KBM-7 (cell line): ENCODE measurements at places on chromosomes 7 and 10.

DNA sequence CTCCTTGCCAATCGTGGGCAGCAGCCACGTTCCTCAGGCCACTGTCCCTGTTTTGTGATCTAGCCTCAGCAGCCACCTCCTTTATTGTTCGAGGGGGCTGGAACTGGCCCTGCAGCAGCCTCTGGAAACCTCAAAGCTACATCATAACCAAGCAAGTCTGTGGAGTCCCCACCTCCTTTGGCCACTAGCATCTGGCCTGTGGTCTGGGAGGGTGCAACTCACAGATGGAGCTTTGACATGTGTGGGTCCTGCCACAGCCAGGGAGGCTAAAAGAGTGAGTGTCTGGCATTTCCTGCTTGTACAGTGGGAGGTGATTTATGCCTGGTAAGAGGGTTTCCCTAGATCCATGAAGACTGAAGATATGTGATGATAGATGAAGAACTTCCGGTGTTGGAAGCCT lies 32.3 kb upstream of the NUB1 start:
- DNase-seq: peak; percentile 43

DNA sequence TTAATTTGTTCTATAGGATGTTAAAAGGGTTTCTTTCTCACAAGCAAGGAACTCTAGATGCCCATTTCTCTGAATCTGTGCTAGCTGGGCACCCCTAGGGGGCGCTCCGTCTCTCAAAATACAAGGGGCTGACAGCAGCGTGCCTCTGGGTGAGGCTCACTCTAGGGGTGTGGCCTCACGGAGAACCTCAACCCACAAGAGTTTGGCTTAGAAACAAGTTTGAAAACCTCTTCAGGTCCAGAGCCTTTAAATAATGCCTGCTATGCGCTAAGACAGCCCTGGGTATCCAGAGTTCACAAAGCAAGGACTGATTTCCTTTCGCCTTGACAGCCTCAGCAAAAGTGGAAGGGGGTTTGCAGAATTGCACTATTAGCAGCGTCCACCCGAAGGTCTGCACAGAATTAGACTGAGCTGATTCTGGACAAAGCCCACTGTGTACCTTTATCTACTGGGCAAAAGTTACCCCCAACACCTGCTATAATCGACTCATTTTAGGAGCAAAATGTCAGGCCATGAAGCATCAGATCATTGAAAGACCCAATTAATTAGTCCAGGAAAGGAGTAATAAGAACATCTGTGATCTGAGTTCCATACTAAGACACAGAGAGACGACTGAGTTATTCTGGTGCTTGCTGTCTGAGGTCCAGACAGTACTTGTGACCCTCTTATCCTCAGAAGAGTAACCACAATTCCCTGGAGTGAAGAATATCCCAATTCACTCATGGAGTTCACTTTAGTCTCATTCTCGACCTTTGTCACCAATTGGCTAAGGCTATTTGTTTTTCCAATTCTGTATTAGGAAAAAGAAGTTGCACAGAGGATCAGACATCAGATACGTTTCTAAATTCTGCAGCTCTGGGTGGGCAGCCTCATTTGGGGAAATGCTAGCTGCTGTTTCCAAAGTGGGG lies 574 bp upstream of the CPED1 start:
- peak; percentile 82 for DNase-seq

DNA sequence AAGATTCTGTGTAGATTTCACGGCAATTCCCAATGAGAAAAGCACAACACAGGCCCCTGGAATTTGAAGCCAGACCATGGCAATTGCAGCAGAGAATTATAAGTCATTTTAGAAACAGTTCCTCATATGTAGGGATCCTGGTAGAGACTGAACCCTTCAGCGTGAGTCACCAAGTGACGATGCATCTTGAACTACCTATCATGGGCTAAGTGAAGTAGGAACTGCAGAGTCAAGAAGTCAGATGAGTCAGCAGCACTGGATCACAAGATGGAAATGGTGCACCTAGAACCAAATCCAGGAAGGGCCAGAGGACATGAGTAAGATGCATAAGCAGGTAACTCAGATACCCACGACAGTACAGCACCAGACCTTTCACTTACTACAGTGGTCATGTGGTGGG lies 140.0 kb upstream of the TPK1 start:
- DNase-seq: no peak

DNA sequence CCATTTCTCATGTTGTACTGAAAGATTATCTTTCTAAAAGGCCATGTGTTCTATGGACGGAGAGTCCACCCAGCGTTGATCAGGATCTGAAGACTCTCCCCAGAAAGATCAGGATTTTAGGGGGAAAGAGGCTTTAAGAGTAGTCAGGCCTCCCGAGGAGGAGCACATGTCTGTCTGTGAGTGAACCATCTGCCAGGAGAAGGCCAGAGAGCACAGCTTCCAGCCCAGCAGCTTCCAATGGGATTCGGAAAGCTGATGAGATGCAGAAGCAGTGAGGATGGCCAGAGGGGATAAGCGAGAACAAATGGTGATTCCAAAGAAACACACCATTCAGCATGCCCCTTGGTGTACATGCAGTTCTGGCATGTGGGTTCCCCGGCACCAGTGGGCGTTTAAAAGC lies 88.5 kb upstream of the TCERG1L start:
- no peak for DNase-seq

GRCh38 chr10:2984682-2985081 lies 82.7 kb upstream of the PFKP start:
- DNase-seq: no peak
